A549 treated with dexamethasone at 1 μM for 4 hours (cell line): ENCODE measurements at places on chromosomes 12 and 14. TPM values are rescaled to one million over a fixed set of nuclear protein-coding genes. Genes with fewer than 3 reads are reported as not detected.

Gene TDRD9
- total RNA-seq = 0.15 to 0.34 TPM (median 0.23 TPM) in 5 replicates

Gene VCPKMT
- total RNA-seq = 6.5 to 9.1 TPM (median 8.5 TPM) in 5 replicates

Gene TEX22
- total RNA-seq = 0.06 to 0.48 TPM (median 0.22 TPM) in 5 replicates

Gene TMBIM6
- total RNA-seq = 389 to 531 TPM (median 511 TPM) in 5 replicates

Gene CMTM5
- total RNA-seq = not detected in 5 replicates

Gene TMTC3
- 9.1 to 20.0 TPM (median 15.8 TPM) in 5 replicates for total RNA-seq

Gene ZFHX2
- total RNA-seq = 0.44 to 1.1 TPM (median 0.80 TPM) in 5 replicates

Gene KRT7
- total RNA-seq = 4,985 to 6,528 TPM (median 5,990 TPM) in 5 replicates

Gene UBE3B
- total RNA-seq = 12.3 to 17.0 TPM (median 14.4 TPM) in 5 replicates

Gene P2RX7
- not detected in 5 replicates for total RNA-seq

Gene ACSS3
- not detected in 5 replicates for total RNA-seq

Gene SYCP3
- total RNA-seq = 0.04 to 0.16 TPM (median 0.09 TPM) in 4 of 5 replicates, not detected in the other

Gene HOXC12
- 0.02 to 0.05 TPM (median 0.03 TPM) in 3 of 5 replicates, not detected in the others for total RNA-seq

Gene KRT2
- total RNA-seq = not detected in 5 replicates

Gene KRT82
- total RNA-seq = not detected in 5 replicates

Gene CCDC77
- 9.1 to 13.7 TPM (median 11.5 TPM) in 5 replicates for total RNA-seq

Gene PZP
- total RNA-seq = not detected in 5 replicates

Gene NEDD8
- total RNA-seq = 414 to 527 TPM (median 420 TPM) in 5 replicates

Gene MFAP5
- total RNA-seq = 0.12 to 0.37 TPM (median 0.23 TPM) in 5 replicates

Gene GYS2
- total RNA-seq = 0.06 to 0.23 TPM (median 0.18 TPM) in 3 of 5 replicates, not detected in the others

Gene CLEC4C
- total RNA-seq = not detected in 5 replicates

Gene OTOGL
- not detected in 5 replicates for total RNA-seq

Gene KIF26A
- total RNA-seq = 1.9 to 4.4 TPM (median 3.9 TPM) in 5 replicates

Gene AQP6
- total RNA-seq = 0.02 to 0.07 TPM (median 0.04 TPM) in 3 of 5 replicates, not detected in the others

Gene KITLG
- 13.5 to 21.9 TPM (median 15.9 TPM) in 5 replicates for total RNA-seq

Gene ABCC9
- total RNA-seq = 0.01 to 0.02 TPM in 2 of 5 replicates, not detected in the others

Gene RTL1
- total RNA-seq = 0.21 to 0.29 TPM (median 0.24 TPM) in 5 replicates

Gene AHSA1
- total RNA-seq = 222 to 307 TPM (median 261 TPM) in 5 replicates
